ENCODE measurements at places on chromosomes 5 and 9.

GRCh38 chr9:106076711-106077110, 382.4 kb downstream of the TMEM38B start:
- DNase-seq: no peak

DNA sequence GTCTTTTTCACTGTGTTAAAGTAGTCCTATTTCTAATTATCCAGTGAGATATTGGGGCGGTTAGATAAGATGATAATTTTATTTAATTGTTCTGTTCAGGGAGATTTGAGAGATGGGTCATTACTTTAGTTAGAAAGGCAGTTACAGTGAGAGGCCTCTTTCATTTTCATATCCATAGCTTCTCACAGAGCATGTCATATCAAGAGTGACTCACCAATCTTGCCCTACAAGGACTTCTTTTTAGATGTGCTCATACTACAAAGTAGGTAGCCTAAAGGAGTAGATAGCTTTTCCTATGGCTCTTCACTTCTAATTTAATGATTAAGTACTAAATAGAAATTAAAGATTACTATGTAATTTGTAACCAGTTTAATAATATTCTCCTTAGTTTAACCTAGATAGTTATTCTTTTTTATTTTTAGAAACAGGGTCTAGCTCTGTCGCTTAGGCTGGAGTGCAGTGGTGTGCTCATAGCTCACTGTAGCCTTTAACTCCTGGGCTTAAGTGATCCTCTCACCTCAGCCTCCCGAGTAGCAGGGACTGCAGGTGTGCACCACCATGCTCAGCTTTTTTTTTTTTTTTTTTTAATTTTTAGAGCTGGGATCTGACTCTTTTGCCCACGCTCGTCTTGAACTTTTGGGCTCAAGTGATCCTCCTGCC, 71.0 kb downstream of the FER start:
- no peak for DNase-seq

DNA sequence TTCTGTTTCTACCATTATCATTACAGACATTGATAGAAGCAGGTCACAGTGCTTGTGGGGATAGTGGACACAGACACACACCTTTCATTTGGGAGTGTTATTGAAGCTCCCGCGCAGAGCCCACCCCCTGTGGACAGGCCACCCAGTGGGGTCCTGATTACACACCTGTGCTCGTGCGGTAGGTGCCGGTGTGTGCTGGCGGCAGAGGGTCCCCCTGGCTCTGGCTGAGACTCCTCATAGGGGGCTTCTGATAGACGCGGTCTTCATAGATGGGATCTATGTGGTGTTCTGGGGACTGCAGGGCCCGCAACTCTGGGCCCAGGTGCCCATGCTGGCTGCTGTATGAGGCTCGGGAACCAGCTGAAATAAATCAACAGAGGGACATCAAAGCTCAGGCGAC, 539.7 kb downstream of the CTNND2 start:
- DNase-seq: no peak

DNA sequence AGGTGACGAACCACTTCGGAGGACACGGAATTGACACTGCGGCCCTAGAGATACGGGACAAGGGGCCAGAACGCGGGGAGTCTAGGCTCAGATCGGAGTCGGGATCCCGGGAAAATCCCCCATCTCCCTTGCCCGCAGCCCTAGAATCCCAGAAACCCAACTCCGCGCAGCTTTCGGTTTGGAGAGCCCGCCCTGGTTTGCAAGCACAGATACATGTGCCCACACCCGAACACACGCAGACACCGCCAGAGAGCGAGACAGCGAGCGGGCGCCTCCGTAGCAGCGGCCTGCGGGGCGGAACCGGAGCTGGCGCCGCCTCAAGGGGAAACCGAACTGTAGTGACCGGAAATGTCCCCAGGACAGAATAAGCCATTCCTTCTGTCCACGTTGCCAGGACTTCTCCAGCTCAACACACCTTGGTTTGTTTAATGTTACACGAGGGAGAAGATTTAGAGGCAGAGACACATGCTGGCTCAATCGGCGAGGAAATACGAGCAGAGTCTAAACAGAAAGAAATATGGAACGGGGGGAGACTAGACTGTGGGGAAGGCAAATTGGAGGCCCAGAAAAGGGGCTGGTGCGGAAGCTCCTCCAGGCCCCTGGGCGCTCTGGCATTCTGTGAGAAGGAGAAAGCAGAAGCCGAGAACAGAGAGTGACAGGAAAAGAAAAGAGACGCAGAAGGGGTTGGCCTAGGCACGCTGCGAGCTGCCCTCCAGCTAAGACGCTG, 2.9 kb upstream of the PAX5 start:
- no peak for DNase-seq

GRCh38 chr5:1007221-1007680, 1.4 kb upstream of the NKD2 start:
- no peak for DNase-seq

GRCh38 chr5:61320860-61321259, 11.2 kb upstream of the ZSWIM6 start:
- DNase-seq: no peak

DNA sequence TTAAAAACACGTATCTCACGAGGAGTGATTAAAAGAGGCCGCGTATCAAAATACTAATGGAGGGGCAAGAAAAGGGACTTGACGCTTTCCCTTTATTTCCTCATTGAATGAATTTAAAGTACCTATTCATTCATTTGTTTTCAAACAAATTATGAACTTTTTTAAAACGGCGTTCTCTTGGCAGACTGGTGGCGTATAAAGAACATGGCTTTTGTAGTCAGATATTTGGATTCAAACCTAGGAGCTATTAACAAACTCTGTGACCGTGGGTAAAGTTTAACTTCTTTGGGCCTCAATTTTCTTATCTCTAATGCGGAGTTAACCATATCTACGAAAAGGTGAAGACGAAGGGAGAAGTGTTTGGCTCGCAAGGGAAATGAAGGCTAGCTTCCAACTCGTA, 876 bp downstream of the CAAP1 start:
- DNase-seq: no peak

DNA sequence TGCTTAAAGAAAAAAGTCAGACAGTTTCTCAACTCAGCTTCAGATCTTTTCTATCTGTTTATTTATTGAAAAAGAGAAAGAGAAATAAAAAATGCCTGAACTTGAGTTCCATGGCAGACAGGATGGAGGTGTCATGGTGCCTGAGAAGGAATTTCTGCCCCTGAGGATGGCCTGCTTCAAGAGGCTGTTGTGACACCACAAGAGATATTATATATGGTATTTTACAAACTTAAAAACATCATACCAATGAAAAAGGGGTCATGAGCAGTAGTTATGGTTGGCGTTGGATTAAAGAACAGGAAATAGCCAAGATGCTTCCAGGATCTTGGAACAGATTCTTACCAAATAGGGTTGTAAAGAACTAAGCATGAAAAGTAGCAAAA, 344.6 kb downstream of the GLIS3 start:
- DNase-seq: no peak

DNA sequence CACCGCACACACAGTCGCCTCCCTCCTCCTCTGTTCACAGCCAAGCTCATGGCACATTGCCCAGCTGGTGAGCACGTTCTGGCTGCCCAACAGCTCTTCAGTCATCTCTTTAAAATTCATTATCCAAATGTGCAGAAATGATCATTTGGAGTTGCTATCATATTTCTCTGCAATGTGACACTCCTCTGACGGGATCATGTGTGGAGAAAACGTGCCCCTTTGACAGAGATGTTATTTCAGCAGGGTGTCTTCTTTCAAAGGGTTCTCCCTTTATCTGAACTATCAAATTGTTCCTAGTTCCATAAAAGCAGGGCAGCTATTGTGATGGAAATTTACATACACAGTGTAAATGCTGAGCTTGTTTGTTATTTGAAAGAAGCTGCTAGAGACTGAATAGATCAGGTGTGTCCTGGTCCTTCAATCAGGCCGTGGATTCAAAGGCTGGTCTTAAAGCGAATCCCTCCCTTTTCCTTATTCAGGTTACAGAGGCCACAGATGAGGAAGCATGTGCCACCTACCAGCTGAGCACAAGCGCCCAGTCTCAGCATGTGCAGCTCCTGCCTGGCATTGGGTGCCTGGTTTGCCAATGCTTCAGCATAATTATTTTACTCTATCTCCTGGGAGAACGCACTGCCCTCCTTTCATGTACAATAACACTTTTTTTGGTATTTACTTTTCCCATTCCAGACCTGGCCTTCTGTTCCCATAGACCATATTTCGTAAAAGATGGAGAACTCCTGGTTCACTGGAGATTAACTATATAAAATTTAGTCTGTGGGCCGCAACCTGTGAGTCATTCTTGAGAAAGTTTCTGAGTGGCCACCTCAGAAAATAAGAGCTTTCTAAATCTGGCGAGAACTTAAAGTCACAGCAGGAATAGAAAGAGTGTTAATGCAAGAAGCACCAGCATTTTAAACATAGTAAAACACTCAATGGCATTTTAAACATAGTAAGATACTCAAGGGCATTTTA, 433.7 kb downstream of the ENC1 start:
- no peak for DNase-seq

- no peak for DNase-seq
These were observed 72.3 kb downstream of the RASA1 start for GRCh38 chr5:87339986-87340385.

DNA sequence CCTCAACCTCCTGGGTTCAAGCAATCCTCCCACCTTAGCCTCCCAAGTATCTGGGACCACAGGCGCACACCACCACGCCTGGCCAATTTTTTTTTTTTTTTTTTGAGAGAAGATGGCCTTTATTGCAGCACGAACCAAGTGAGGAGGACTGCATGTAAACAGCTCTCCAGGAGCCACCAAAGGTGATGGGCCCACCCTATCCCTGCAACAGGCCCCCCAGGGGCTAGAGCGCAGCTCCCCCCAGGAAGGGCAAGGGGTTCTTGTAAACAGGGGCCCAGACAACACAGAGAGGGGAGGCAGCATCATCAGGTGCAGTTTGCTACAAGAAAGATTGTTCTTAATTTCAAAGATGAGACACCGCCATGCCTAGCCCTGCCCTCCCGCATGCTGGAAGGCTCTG, 12.6 kb upstream of the EGR1 start:
- no peak for DNase-seq

Measured in T-helper 2 cell (primary cell).